ENCODE measurements at places on chromosomes 5 and 9. TPM values are rescaled to one million over a fixed set of nuclear protein-coding genes. Genes with fewer than 3 reads are reported as not detected.

Gene IFNK
- not detected for total RNA-seq

Gene CCDC192
- not detected for total RNA-seq

Gene PGM5
- not detected for total RNA-seq

Gene LCN10
- 0.14 TPM for total RNA-seq

Gene GOLM1
- 115 TPM for total RNA-seq

Gene IRGM
- 0.06 TPM for total RNA-seq

Gene SLC45A2
- not detected for total RNA-seq

Gene PIP5KL1
- total RNA-seq: 1.1 TPM

Gene HTR4
- total RNA-seq: not detected

Gene ABITRAM
- total RNA-seq: 20.0 TPM

Gene HRH2
- total RNA-seq: 0.34 TPM

Gene EDIL3
- 0.12 TPM for total RNA-seq

Gene MAMDC2
- total RNA-seq: 0.27 TPM

Gene PDGFRB
- 0.80 TPM for total RNA-seq

Gene C9orf50
- total RNA-seq: not detected

Gene IFNA21
- total RNA-seq: not detected

Gene ARL14EPL
- 0.11 TPM for total RNA-seq

Gene OBP2A
- 0.15 TPM for total RNA-seq

Gene IL4
- not detected for total RNA-seq

Gene POU5F2
- 0.02 TPM for total RNA-seq

Gene CHD1
- 21.3 TPM for total RNA-seq

Gene FBXO4
- 7.7 TPM for total RNA-seq

Gene BSPRY
- 0.07 TPM for total RNA-seq

Gene IFNA2
- not detected for total RNA-seq

Gene TPPP
- 6.6 TPM for total RNA-seq

Gene PCDHGA7
- 0.74 TPM for total RNA-seq

Gene PCDHB16
- total RNA-seq: 0.09 TPM

Gene SLC28A3
- total RNA-seq: 0.01 TPM

Gene QRFP
- not detected for total RNA-seq

Gene WDR41
- 38.3 TPM for total RNA-seq

Gene SMIM23
- not detected for total RNA-seq

Gene TOR1A
- total RNA-seq: 57.5 TPM

Gene TSSK1B
- not detected for total RNA-seq

Gene ZSWIM6
- total RNA-seq: 3.9 TPM

Gene NFIL3
- total RNA-seq: 9.4 TPM

Gene ABHD17B
- 15.4 TPM for total RNA-seq

Gene BHMT2
- total RNA-seq: not detected

Gene CCL28
- total RNA-seq: 0.06 TPM

Gene PRDM9
- total RNA-seq: 0.02 TPM

Gene AQP7
- 0.25 TPM for total RNA-seq

Gene ISOC1
- 15.8 TPM for total RNA-seq

Gene DIAPH1
- 96.8 TPM for total RNA-seq

Gene C9orf153
- 0.34 TPM for total RNA-seq

Gene LCN1
- total RNA-seq: 0.26 TPM

Gene BAAT
- total RNA-seq: 0.31 TPM

Gene FOXD1
- 19.4 TPM for total RNA-seq

Gene TLE1
- total RNA-seq: 80.1 TPM
